Cardiac muscle cell (in vitro differentiated cells and primary cell): ENCODE measurements at places on chromosomes 6 and 20. TPM values are rescaled to one million over a fixed set of nuclear protein-coding genes. Genes with fewer than 3 reads are reported as not detected.
A peak's percentile ranks its signal among the peaks of the same experiment; 100 is the strongest.

DNA sequence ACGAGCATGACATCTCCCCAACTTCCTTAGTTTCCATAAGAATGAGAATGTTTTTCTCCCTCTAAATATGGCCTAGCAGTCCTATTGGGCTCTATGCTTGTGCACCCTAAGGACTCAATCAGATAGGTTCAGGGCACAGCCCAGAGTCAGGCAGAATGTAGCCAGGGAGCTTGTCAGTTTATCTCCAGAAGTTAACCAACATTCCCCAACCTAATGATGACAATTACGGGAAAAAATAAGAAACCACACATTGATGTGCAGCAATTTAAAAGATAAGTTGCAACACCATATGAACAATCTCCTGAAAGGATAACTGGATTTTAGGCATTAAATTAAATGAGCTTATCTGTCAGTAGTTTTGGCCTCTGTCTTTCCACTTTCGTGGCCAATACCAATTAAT is 71.1 kb downstream of the HDDC2 start:
- peak; percentile 25 for DNase-seq
- no peaks in the 10 kb centered on the region for H3K27me3 ChIP-seq
- H3K36me3 ChIP-seq = no peaks in the 10 kb centered on the region
- no peak overlapping the region for H3K4me3 ChIP-seq
- no peak overlapping the region for H3K27ac ChIP-seq
- peaks cover 9% of the 10 kb centered on the region for H3K4me1 ChIP-seq

GRCh38 chr20:50575865-50576720 is 65.9 kb downstream of the PTPN1 start:
- no peak overlapping the region for H3K27ac ChIP-seq
- H3K4me3 ChIP-seq = no peak overlapping the region
- H3K27me3 ChIP-seq = no peaks in the 10 kb centered on the region
- peak; percentile 75 for DNase-seq

FOXF2 gene
- total RNA-seq = 0.09 TPM in 1 of 2 replicates, not detected in the other

BPIFB4 gene
- not detected in 2 replicates for total RNA-seq

APCDD1L gene
- total RNA-seq = 0.21 and 0.46 TPM in 2 replicates

ZNF165 gene
- total RNA-seq = 0.95 and 1.6 TPM in 2 replicates
